ENCODE measurements at places on chromosomes 6 and 20. TPM values are rescaled to one million over a fixed set of nuclear protein-coding genes. Genes with fewer than 3 reads are reported as not detected.

DNA sequence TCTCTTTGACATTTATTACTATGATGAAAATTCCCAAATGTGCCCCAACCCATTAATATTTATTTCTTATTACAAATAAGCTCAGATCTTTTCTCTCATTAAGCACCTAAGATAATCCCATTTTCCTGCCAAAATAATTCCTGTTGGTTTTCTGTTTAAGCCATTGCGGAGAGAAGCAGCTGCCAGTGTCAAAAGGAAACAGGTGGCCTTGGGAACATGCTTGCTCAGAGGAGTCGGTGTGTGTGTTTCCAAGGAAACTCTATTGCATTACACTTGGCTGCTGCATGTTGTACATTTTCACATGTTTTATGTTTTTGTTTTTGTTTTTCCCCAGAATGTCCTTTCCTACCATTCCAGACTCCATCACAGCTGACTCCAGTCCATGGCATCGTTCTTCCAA, 56.4 kb downstream of the CD24 start:
- no peak overlapping the region for H3K27ac ChIP-seq
- H3K4me1 ChIP-seq: no peaks in the 10 kb centered on the region
- H3K27me3 ChIP-seq: peaks cover 15% of the 10 kb centered on the region
- H3K36me3 ChIP-seq: no peaks in the 10 kb centered on the region

DNA sequence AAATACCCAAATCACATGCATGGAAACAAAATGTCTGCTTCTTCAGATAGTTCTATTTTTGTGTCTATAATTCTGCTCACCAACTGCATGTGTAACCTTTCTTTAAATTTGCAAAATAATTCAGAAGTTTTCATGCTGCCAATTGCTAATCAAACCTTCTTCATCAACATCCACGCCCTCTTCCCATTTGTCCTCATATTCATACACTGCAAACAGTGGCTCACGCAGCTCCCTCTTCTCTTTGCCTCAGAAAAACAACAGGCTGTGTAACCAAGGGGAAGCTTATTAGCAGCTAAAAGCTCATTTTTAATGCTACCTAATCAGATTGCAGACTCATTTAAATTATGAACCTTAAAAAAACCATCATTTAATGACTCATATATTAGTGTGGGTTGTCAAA, 555.0 kb upstream of the EPHA7 start:
- no peaks in the 10 kb centered on the region for H3K27me3 ChIP-seq
- no peak for DNase-seq
- no peak overlapping the region for H3K4me3 ChIP-seq
- peaks cover 4% of the 10 kb centered on the region for H3K36me3 ChIP-seq
- no peaks in the 10 kb centered on the region for H3K4me1 ChIP-seq
- no peak overlapping the region for H3K27ac ChIP-seq

- no peaks in the 10 kb centered on the region for H3K27me3 ChIP-seq
- no peaks in the 10 kb centered on the region for H3K4me1 ChIP-seq
- no peak overlapping the region for H3K27ac ChIP-seq
- DNase-seq: no peak
- H3K36me3 ChIP-seq: no peaks in the 10 kb centered on the region
- no peak overlapping the region for H3K4me3 ChIP-seq
Measured at GRCh38 chr6:81169166-81169565, 583.3 kb downstream of the TENT5A start.

GRCh38 chr20:62201173-62202082, 18.6 kb downstream of the MTG2 start:
- H3K4me1 ChIP-seq: no peaks in the 10 kb centered on the region
- H3K27me3 ChIP-seq: no peaks in the 10 kb centered on the region
- no peak overlapping the region for H3K4me3 ChIP-seq
- no peak overlapping the region for H3K27ac ChIP-seq

DNA sequence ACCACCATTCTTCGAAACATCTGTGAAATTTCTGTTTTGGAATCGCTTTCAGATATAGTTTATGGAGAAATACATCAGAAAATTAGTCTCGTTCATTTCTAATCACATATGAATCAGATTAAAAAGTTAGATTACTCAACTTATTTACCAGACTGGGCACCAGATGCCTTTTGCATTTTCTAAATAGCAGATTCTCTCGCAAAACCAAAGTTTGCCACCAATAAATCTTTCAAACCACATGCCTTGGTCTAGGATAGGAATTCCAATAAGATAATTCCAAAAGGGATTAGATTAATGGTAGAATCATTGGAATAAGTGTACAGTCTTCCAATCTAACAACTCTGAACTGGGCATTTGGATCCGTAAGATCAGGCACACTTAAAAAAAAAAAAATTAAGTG, 160.4 kb upstream of the TAB2 start:
- H3K36me3 ChIP-seq: peaks cover 6% of the 10 kb centered on the region
- H3K27me3 ChIP-seq: no peaks in the 10 kb centered on the region
- H3K27ac ChIP-seq: no peak overlapping the region
- DNase-seq: no peak
- no peak overlapping the region for H3K4me3 ChIP-seq

DNA sequence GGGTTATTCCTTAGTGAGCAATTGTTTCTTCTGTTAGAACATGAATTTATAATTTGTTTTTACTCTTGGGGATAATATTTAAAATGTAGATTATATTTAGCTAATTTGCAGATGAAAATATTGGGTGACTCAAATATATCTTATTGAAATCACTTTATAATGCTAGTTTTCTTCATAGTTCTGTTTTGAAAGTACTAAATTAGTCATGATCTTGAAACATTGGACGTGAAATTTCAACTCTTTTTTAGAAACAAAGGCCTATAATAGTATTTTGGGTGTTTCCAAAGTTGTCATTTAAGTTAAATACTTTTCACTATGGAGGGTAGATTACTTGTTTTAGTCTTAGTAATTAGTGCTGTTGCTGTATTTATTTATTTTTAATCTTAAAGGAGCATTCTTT, 250.9 kb downstream of the UTRN start:
- peaks cover 10% of the 10 kb centered on the region for H3K4me1 ChIP-seq
- no peak for DNase-seq
- no peaks in the 10 kb centered on the region for H3K27me3 ChIP-seq
- peaks cover 37% of the 10 kb centered on the region for H3K36me3 ChIP-seq
- H3K4me3 ChIP-seq: no peak overlapping the region

- no peak for DNase-seq
- H3K4me3 ChIP-seq: no peak overlapping the region
- no peak overlapping the region for H3K27ac ChIP-seq
- no peaks in the 10 kb centered on the region for H3K27me3 ChIP-seq
- no peaks in the 10 kb centered on the region for H3K36me3 ChIP-seq
Measured at GRCh38 chr20:38353316-38353715, 7.0 kb downstream of the LBP start.

- H3K4me3 ChIP-seq: no peak overlapping the region
- peak; percentile 67 for DNase-seq
- peaks cover 15% of the 10 kb centered on the region for H3K4me1 ChIP-seq
- peaks cover 3% of the 10 kb centered on the region for H3K27me3 ChIP-seq
- no peak overlapping the region for H3K27ac ChIP-seq
- H3K36me3 ChIP-seq: no peaks in the 10 kb centered on the region
Measured at GRCh38 chr6:125780540-125781313, 10.0 kb upstream of the NCOA7 start.

Gene TGM3
- not detected for total RNA-seq

DNA sequence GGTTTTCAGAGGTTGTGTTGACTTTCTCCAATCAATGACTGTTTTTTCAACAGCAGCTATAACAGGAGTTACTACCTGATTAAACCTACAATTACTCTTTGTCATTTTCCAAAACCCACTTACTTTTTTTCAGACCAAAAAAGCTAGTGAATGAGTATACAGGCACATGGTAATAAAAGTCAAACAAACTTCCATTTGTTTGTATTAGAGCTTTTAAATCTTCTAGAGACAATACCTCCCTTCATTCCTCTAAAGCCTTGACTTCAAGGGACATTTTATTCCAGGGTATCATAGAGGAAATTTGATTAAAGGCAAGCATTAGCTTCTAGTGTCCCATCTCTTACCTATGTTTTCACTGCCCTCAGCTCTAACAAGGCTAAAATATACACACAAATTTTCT, 52.7 kb downstream of the IL22RA2 start:
- H3K4me1 ChIP-seq: peaks cover 9% of the 10 kb centered on the region
- peak overlapping the region; percentile 32 for H3K4me3 ChIP-seq
- no peak overlapping the region for H3K27ac ChIP-seq
- H3K27me3 ChIP-seq: no peaks in the 10 kb centered on the region
- DNase-seq: no peak
- H3K36me3 ChIP-seq: peaks cover 7% of the 10 kb centered on the region

GRCh38 chr20:52404671-52405070, 213.1 kb upstream of the ZFP64 start:
- H3K36me3 ChIP-seq: no peaks in the 10 kb centered on the region
- H3K4me1 ChIP-seq: peaks cover 43% of the 10 kb centered on the region
- DNase-seq: no peak
- no peak overlapping the region for H3K27ac ChIP-seq
- H3K27me3 ChIP-seq: peaks cover 5% of the 10 kb centered on the region

Gene IMPG1
- not detected for total RNA-seq

DNA sequence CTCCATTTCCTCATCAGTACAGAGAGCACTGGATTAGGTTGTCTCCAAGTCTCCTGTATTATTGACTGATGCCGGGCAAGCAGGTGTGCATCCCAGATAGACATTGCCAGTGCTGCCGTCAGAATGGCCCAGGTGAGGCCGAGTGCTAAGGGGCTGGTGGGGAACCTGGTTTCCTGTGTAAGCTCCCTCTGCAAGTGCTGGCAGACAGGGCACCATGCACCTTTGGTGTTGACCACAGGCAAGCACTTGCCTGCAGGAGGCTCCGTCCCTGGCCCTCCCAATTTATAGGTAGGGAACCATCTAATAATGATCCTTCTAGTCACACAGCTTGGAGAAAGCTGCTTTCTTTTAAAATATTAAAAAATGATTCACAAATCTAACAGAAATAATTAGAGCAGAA, 747 bp downstream of the GABRR1 start:
- H3K27me3 ChIP-seq: peaks cover 33% of the 10 kb centered on the region
- DNase-seq: no peak
- H3K4me1 ChIP-seq: no peaks in the 10 kb centered on the region
- H3K36me3 ChIP-seq: no peaks in the 10 kb centered on the region

DNA sequence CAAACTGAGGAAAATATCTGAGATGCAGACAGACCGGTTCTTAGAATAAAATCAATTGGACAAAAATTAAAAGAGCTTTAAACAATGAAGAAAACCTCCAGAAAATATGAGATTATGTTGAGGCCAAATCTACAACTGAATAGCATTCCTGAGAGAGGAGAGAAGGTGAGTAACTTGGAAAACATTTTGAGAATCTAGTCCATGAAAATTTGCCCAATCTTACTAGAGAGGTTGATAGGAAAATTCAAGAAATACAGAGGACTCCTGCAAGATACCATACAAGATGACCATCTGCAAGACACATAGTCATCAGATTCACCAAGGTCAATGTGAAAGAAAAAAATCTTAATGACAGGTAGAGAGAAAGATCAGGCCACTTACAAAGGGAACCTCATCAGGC, 437.7 kb upstream of the ADGRB3 start:
- no peak overlapping the region for H3K4me3 ChIP-seq
- peaks cover 7% of the 10 kb centered on the region for H3K36me3 ChIP-seq
- H3K27me3 ChIP-seq: no peaks in the 10 kb centered on the region
- no peak for DNase-seq

- no peak overlapping the region for H3K27ac ChIP-seq
- DNase-seq: no peak
- no peaks in the 10 kb centered on the region for H3K36me3 ChIP-seq
- peaks cover 2% of the 10 kb centered on the region for H3K27me3 ChIP-seq
- H3K4me3 ChIP-seq: no peak overlapping the region
- H3K4me1 ChIP-seq: no peaks in the 10 kb centered on the region
Measured at GRCh38 chr6:11621119-11621518, 83.6 kb downstream of the TMEM170B start.

DNA sequence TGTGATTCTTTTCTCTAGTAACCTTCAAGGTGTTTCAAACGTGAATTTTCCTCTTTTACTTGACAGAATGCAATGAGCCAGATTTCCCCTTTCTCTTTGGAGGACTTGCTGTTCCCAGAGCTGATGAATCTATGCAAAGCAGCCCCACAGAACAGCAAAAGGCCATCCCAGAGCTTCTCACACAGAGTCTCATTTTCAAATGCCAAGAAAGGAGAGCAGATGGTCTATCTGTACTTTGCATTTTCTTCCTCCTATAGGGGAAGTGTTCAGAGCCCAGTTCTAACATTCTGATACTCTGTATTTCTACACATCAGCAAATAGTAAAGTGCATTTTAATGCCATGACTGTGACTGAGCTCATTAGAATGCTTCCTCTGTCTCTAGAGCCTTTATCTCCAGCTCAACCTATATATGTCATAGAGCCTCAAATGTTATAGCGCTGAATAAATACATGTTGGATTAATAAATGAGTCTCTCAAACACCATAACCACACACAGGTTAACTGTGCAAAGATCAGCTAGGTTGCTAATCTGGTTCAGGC, 81.8 kb upstream of the EYA4 start:
- H3K4me1 ChIP-seq: no peaks in the 10 kb centered on the region
- no peaks in the 10 kb centered on the region for H3K36me3 ChIP-seq
- no peak overlapping the region for H3K27ac ChIP-seq
- DNase-seq: no peak

Gene ADGRG6
- total RNA-seq: not detected

DNA sequence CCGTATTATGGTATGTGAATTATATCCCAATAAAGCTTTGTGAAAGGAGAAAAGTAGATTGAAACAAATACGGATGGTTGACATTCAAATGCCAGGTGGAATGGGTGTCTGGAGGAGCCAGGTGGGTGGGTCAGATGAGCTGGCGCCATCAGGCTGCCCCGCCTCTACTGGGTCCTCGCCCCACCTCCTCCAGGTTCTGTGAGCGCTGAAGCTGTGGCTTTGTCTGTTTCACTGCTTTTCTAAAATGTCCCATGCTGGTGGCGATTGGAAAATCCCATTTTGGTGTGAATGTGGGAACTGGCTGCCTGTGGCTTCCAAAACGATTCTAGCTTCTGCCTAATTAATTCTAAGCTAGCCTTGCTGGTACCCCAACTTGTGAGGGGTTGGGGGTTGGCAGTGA, 16.5 kb downstream of the DUSP22 start:
- no peaks in the 10 kb centered on the region for H3K36me3 ChIP-seq
- H3K27ac ChIP-seq: no peak overlapping the region
- no peak overlapping the region for H3K4me3 ChIP-seq
- no peaks in the 10 kb centered on the region for H3K27me3 ChIP-seq
- H3K4me1 ChIP-seq: peaks cover 24% of the 10 kb centered on the region
- no peak for DNase-seq

DNA sequence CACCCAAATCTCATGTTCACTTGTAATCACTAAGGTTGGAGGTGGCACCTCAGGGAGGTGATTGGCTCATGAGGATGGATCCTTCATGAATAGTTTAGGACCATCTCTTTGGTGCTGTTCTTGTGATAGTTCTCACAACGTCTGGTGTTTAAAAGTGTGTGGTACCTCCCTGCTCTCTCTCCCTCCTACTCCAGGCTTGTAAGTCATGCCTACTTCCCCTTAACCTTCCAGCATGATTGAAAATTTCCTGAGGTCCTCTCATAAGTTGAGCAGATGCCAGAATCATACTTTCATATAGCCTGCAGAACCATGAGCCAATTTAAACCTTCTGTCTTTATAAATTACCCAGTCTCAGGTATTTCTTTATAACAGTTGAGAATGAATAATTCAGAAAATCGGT, 16.6 kb downstream of the HLA-A start:
- no peaks in the 10 kb centered on the region for H3K27me3 ChIP-seq
- no peak overlapping the region for H3K4me3 ChIP-seq
- H3K36me3 ChIP-seq: no peaks in the 10 kb centered on the region
- peaks cover 6% of the 10 kb centered on the region for H3K4me1 ChIP-seq

Measured in natural killer cell treated with Interleukin-12 subunit alpha and Interleukin-12 subunit beta and Interleukin-15 and Interleukin-18, amount 100 ng/mL, for 72 hours (primary cell).